ENCODE measurements at places on chromosomes 3 and 15.

GRCh38 chr3:58411851-58412830 lies 21.5 kb downstream of the PDHB start:
- DNase-seq = no peak

DNA sequence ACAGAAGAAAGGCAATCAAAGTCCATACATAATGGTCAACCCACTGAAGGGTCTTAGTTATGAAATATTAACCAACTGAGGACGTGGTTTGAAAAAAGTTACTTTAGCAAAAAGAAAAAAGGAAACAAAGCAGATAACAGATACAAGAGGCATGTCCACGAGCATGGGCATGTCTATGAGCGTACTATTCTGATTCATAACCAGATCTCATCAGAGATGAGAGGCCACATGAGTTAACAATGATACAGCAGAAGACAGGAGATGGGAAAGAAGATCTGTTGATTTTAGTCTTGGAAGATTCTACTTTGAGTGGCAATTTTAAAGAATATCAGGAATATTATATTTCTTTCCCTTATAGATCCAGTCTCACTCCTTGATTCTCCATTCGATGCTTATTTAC lies 262.9 kb upstream of the SLITRK3 start:
- DNase-seq = no peak

DNA sequence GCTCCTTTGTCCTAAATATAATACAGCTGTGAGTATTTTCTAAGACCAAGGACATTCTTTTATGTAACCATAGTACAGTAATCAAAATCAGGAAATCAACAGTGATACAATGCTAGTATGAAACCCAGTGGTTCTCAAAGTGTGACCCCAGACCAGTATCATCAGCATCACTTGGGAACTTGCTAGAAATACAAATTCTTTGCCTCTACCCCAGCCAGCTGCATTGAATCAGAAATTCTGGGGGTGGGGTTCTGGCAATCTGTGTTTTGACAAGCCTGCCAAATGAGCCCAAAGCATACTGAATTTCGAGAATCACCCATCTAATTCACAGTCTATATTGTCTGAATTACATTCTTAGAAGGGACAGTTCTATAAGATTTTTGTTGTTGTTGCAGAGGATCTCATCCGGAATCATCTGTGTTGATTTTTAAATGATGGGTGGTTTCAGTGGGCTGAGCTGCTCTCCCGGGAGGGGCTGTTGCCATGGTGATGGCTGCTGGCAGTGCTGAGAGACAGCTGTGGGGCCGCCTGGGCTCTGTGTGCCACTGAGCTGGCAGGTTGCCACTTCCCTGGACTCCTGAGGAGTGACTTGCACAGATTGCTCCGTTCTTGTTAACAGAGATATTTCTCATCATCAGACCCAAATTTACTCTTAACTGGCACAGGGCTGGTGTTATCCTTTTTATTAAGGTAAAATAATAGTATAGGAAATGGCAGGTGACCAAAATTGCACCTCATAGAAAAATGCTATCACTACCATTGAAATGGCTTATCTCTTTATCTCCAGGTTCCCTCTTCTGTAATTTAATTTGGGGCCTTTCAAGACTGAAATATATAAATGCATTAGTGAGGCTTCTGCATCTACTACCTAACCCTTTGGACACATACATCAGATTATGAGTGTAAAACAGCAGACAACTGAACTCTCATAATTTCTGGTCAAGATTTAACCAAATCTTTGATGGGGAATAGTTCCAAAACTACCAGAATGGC lies 56.5 kb downstream of the NEK11 start:
- no peak for DNase-seq

GRCh38 chr3:155217591-155217990 lies 75.9 kb downstream of the STRIT1 start:
- DNase-seq = no peak

DNA sequence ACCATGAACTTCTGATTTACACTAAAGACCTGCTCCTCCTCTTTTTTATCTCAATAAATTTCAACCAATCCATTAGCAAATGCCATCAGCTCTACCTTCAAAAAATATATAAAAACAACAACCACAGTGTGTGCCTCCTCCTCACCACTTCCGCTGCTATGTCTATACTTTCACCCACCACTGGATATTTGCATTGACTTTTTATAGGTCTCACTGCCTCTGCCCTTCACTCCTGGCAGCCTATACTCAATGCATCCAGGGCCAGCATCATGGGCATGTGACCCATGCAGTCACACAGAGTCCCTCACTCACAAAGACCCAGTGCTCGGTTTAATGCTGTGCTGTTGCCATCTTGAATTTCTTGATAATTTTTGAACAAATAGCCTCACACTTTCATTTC lies 53.5 kb upstream of the CCDC54 start:
- no peak for DNase-seq

DNA sequence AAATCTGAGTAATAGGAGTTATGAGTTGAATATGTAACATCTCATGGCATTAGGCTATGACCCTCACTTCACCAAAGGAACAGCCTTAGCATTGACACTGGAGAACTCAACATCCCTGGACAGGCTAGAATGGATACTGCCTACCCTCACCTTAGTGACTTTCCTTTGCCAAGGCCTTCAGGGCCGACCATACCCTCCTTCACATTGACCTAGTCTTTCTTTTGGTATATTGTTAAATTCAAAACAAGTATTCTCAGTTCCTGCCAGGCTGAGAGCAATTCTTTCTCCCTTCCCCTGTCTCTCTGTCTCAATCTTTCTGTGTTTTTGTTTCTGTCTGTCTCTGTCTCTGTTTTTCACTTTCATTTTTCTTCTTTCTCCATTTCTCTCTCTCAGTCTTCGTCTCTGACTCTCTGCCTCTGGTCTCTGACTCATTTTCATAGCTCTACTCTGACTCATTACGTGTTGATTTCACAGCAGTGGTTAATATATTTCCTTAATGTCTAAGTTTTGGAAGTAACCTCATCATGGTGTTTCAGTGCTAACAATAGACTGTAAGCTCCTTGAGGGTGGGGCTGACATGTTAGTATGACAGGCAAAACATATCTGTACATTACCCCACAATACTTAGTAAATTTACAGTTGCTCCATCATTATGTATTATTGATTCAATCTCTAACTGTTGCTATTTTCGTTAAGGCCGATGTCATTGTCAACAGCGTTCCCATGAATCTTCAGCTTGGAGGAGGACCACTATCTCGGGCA lies 32.5 kb downstream of the PARP15 start:
- DNase-seq = no peak

DNA sequence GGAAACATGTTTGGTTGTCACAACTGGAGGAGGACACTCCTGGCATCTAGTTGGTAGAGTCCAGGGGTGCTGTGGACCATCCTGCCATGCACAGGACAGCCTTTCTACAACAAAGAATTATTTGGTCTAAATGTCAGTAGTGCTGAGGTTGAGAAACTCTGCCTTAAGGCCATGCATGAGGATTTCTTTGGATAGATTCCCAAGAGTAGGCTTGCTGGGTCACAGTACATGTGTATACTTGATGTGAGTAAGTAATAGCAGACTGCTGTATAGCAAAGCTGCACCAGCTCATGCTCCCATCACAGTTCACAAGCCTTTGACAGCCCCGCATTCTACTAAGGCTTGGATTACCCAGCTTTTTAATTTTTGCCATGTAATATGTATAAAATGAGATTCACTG lies 151.3 kb downstream of the MFSD1 start:
- DNase-seq = no peak

DNA sequence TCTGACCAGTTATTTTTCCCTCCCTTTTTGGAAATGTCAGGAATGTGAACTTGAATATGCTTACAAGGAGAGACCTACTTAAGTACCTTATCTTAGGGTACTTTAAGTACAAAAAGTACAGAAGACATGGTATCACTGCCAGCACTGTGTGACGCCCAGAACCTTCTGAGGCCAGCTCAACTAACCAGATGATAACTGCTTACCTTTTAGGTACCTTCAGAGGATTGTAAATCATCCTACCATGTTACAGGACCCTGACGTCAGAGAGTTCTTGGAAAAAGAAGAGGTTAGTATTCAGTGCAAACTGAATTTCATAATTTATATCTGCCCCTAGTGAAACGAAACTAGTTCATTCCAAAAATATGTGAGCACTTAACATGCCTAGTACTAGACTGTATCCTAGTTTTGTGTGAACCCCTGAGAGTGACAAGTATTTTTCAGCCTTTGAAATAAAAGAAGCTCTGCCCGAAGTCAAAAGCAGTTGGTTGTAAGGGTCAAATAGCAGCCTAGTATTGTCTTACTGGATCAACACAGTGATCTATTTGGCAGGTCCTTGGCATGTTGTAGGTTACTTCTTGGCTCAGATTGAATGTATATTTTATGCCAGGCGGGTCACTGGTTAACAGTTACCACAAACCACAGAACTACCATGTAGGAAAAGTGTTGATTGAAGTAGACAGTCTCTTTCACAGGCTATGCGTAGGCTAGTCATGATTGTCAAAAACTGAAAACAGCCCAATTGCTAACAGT lies 23.8 kb upstream of the SNX22 start:
- no peak for DNase-seq

All from stimulated activated CD4-positive, alpha-beta T cell treated with anti-CD3 and anti-CD28 coated beads, TNF-alpha, amount 100 ng/mL, for 24 hours (primary cell).